ENCODE measurements at places on chromosomes 6 and 20.

GRCh38 chr6:141110481-141110880, 1022.2 kb upstream of the GJE1 start:
- no peak for DNase-seq

DNA sequence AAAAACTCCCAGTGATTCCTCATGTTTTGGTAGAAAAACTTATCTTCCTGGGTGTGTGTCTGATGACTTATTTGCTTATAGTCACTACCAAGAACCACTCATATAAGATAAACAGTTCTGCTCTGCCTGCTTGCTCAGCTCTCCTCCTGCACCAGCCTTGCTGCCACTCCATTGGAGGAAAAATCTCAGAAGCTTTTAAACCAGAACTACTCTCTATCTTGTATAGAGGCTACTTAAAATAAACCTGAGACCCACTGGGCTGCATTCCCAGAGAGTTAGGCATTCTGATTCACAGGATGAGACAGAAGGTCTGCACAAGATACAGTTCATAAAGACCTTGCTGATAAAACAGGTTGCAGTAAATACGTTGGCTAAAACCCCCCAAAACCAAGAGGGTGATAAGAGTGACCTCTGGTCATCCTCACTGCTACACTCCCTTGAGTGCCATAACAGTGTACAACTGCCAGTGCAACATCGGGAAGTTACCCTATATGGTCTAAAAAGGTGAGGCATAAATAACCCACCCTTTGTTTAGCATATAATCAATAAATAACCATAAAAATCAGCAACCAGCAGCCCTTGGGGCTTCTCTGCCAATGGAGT, 728.3 kb downstream of the EPHA7 start:
- DNase-seq: no peak

DNA sequence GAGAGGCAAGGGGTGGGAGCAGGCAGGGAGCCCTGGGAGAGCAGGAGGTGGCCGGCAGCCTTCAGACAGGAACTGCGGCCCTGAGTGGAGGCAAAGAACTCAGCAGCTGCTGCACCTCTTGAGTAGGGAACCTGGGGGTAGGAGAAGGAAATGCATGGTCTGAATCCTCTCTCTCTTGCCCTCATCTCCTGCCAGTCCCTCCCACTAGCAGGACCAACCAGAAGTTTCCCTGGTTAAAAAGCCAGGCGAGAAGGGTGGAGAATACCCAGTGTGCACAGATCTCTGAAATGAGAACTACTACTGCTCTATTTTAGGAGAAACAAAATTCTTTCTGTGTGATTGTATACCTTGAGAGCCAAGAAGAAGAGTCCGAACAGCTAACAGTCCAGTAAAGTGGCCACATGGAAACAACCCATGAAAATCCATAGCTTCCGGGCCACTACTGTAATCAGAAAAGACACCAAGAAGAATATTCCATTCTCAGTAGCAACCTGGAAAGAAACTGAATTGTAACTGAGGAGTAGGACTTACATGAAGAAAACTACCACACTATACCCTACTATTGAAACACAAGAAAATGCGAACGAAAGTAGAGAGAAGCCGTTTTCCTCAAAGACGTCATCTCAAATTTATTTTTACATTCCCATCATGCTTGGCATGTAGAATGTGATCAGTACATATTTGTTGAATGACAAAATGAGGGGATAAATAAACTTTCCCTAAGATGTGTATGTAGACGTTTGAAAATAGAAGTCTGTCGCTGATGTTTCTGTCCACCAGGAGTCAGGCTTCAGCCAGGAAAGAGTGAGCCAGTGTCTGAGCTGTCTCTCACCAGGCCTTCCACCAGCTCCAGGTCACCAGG, 25.6 kb downstream of the WRNIP1 start:
- DNase-seq: peak; percentile 13

- DNase-seq: no peak
These were observed 8.4 kb downstream of the KHDC1L start for GRCh38 chr6:73216859-73217258.

DNA sequence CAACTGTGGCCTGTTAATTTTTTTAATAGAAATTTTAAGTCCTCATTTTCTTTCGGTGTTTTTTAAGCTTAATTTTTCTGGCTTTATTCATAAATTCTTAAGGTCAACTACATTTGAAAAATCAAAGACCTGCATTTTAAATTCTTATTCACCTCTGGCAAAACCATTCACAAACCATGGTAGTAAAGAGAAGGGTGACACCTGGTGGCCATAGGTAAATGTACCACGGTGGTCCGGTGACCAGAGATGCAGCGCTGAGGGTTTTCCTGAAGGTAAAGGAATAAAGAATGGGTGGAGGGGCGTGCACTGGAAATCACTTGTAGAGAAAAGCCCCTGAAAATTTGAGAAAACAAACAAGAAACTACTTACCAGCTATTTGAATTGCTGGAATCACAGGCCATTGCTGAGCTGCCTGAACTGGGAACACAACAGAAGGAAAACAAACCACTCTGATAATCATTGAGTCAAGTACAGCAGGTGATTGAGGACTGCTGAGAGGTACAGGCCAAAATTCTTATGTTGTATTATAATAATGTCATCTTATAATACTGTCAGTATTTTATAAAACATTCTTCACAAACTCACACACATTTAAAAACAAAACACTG, 10.1 kb downstream of the HFE start:
- peak; percentile 20 for DNase-seq

DNA sequence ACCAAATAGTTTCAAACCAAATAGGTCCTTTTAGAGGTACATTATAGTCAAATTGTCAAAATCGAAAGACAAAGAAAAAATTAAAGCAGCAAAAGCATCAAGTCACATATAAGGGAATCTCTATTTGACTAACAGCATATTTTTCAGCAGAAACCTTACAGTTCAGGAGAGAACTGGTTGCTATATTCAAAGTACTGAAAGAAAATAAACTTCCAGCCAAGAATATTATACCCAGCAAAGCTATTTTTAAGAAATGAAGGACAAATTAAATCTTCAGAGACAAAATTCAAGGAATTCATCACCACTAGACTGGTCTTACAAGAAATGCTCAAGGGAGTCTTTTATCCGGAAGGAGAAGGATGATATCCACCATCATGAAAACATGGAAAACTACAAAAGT, 16.0 kb downstream of the WDR27 start:
- DNase-seq: no peak

DNA sequence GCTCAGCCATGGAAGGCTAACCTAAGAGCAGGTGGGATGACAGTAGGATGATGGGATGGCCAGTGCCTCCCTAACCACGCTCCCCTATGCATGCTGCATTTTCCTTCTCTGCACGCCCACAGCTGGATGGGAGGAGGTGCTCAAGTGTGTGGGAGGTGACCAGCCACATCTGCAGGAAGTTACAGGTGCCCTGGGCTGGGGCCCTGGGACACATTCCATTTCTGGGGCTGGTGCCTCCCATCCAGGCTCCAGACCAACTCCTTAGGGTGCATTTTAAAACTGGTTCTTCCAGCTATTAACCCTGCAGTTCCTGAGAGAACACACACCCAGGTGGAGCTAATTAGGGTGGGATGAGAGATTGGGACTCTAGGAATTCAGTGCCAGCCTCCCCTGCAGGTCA, 135.3 kb upstream of the ARMC2 start:
- no peak for DNase-seq

DNA sequence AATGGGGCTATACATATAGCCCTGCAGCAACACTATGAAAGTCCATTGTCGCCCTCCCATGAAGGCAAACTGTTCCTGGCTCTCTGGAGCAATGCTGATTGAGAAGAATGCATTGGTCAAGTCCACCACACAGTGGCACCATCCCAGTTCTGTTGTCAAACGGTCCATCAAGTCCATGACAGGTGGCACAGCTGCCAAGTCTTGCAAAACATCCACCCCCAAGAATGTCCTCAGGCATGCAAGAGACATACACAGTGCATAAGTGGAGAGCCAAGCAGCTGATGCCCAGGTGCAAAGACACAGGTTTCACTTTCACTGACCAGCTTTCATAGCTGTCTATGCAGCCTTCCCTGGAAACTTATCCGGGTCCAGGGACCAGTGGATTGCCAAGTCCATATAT, 17.5 kb downstream of the ZNF391 start:
- no peak for DNase-seq

DNA sequence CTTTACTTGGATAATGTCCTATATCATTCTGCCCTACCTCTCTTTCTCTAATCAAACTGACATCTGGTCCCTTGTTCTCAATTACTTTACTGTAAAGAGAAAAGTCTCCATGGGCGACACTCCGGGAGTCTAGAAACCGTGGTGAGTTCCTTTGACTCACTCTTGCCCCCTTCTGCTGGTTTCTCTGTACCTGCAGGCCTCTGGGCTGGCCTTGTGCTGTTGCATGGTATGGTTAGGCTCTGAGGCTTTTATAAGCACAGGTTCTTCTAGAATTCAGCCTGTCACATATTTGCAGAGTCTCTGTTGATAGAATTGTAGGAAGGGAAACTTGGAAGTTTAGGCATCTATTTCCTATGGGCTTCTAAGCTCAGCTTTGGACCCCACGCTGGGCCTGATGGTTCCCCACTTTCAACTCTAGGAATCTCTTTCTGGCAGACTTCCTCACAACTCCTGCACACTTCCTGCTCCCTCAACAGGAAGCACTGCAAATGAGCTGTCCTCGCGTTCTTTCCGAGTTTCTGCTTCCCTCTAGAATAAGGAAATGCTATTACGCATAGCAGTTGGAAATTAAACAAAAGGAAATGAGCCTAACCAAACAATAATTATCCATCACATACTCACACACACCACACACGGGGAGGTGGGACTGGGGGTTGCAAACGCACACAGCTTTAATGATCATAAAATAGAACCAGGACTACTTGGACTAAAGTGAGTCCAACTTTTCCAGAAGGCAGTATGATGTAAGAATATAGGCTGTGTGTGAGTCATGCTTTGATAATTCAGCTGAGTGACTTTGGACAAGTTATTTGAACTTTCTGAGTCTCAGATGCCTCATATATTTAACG, 683.3 kb downstream of the QKI start:
- no peak for DNase-seq

- no peak for DNase-seq
These were observed 54.4 kb downstream of the PRND start for GRCh38 chr20:4776079-4776630.

GRCh38 chr20:61359254-61359653, 107.2 kb downstream of the CDH4 start:
- DNase-seq: no peak

GRCh38 chr6:34155471-34156300, 9.8 kb upstream of the GRM4 start:
- no peak for DNase-seq

DNA sequence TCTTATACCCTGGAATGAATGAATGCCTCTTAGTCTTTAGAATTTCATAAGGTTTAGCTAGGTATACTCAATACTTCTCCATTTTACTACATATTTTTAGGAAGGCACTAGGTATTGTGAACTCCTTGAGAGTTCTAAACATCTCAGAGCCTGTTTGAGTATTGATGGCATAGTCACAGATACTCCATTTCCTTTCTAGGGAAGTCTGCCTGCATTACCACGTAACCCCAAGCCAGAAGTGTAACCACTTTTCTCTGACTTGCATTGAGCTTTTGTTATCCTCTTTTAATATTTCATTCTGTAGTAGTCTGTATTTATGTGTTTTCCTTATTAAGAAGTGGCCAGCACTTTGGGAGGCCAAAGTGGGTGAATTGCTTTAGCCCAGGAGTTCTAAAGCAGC, 12.2 kb downstream of the TOP1 start:
- no peak for DNase-seq

DNA sequence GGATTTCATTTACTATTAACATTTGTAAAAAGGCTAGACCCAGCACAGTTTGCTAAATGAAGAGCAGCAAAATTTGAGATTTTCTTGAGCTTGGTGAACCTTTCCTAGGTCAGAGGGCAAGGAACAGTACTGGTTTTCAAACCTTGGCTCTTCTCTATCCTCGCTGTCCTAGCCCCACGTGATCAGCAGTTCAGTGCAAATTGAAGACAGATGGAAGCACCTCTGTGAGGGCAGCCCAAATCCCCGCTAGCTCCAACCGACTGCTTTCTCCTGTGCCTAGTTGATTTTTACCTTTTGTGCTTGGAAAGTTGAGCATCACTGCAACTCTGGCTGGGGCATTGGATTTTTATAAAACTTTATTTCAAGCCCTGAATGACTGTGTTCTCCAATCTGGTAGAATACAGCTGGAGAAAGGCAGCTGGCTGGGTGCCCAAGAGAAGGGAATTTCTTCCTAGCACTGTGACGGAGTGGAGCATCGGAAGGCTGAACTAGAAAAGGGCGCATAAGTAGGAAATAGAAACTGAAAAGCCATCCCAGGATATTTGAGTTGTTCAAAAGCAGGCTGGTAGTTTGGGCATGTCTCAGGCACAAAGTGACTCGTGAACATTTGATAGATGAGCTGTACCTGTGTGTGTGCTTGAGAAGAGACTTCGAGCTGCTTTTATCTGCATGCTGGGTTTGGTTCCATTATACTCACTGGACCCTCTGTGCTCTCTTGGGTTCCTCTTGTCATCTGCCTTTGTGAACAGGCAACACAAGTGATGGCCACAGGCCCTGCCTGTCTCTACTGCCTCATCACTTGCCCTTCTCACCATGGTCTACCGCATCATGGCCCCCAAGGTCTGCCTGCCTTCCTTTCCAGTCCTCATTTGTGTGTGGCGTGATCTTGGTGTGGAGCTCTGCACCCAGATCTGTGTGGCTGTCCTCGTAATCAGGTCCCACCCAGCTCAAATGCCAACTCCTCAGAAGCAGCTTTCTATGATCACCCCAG, 2.3 kb downstream of the RNF114 start:
- DNase-seq: no peak

- no peak for DNase-seq
These were observed 172.4 kb downstream of the GJA10 start for GRCh38 chr6:90066697-90067096.

DNA sequence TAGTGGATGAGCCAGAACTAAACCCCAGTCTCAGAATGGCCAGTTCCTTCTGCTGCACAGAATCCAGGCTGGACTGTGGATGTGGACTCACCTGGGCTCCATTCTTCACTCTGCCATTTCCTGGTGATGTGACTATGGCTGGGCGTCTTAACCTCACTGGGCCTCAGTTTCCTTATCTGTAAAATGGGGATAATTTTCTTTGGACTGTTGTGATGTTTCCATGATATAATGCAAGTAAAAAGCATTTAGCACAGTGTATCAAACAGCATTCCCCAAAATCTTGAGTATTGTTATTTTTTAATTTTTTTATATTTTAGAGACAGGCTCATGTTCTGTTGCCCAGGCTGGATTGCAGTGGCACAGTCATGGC, 5.9 kb upstream of the IP6K3 start:
- DNase-seq: no peak

- no peak for DNase-seq
These were observed 20.0 kb downstream of the CD164 start for GRCh38 chr6:109362102-109362884.

GRCh38 chr20:56358070-56358469, 704 bp upstream of the FAM210B start:
- no peak for DNase-seq

Data from NCI-H526 treated with DMSO at 0.1 percent for 48 hours (cell line).